Left cardiac atrium (tissue), 4 donors: ENCODE measurements at places on chromosomes 1 and 21. TPM values are rescaled to one million over a fixed set of nuclear protein-coding genes. Genes with fewer than 3 reads are reported as not detected.

GRCh38 chr1:10915594-10915993 lies 96.9 kb upstream of the TARDBP start:
- no peak for DNase-seq

DNA sequence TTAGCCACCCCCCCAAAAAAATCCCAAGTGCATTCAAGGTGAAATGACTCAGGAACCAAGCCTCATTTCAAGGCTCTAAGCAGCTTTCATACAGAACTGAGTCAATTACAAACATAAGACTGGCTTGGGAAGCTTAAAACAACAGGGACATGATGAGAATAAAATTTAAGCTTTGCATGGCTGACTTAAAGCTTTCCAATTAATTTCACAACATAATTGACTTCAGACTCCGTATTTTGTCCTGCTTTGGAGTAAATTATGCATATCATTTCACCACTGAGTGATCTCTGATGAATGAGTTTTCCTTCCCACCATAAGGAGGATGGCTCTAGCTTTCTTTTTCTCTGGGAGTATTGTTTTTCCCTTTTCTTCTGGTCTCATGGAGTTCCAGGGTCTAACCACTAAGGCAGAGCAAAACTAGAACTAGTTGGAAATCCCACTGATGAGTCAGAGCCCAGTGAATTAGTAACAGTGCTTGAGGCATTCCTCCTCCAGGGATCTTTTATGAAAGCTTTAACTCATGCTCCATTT lies 72.8 kb downstream of the XCL2 start:
- DNase-seq = no peak

GRCh38 chr21:43574741-43575472 lies 84.4 kb downstream of the HSF2BP start:
- peak; percentile 39 for DNase-seq

DNA sequence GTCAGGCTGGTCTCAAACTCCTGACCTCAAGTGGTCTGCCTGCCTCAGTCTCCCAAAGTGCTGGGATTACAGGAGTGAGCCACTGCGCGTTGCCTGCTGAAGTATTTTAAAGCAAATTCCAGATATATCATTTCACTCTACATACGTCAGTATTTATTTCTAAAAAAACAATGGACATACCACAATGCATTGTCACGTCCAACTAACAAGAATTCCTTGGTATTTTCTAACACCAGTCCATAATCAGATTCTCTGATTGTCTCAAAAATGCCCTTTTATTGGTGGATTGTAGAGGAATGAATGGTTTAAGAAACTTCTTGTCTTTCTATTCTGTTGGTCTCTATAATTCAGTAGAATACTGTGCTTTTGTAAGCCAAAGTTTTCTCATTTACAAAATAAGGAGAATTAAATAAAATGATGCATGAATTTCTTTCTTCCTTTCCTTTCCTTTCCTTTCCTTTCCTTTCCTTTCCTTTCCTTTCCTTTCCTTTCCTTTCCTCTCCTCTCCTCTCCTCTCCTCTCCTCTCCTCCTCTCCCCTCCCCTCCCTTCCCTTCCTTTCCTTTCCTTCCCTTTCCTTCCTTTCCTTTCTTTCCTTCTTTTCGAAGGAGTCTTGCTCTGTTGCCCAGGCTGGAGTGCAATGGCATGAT lies 55.8 kb downstream of the VPS13D start:
- no peak for DNase-seq

PLD5 gene
- total RNA-seq = 0.05 TPM

AIRE gene
- 0.08 TPM for total RNA-seq

CELA2B gene
- total RNA-seq = not detected

LAX1 gene
- total RNA-seq = 0.26 TPM

- DNase-seq = no peak
Measured at GRCh38 chr1:40078512-40079333, 18.3 kb downstream of the PPT1 start.

DNA sequence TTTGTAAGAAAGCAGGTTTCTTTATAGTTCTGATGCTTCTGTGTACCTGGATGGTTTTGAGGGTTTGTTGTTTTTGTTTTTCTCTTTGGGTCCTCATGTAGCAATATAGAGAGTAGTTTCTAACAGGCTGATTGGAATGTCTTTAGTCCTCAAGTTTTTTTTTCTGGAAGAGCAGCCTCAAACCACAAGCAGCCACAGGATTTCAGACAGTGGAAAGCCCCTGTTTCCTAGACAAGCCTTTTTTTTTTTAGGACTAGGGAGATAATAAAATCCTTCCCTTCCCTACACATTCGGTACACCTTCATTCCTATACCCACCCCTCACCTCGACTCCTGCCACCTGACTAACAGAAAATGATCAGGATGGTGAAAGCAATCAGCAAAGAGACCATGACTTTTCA lies 47.6 kb downstream of the ACP6 start:
- no peak for DNase-seq

DNA sequence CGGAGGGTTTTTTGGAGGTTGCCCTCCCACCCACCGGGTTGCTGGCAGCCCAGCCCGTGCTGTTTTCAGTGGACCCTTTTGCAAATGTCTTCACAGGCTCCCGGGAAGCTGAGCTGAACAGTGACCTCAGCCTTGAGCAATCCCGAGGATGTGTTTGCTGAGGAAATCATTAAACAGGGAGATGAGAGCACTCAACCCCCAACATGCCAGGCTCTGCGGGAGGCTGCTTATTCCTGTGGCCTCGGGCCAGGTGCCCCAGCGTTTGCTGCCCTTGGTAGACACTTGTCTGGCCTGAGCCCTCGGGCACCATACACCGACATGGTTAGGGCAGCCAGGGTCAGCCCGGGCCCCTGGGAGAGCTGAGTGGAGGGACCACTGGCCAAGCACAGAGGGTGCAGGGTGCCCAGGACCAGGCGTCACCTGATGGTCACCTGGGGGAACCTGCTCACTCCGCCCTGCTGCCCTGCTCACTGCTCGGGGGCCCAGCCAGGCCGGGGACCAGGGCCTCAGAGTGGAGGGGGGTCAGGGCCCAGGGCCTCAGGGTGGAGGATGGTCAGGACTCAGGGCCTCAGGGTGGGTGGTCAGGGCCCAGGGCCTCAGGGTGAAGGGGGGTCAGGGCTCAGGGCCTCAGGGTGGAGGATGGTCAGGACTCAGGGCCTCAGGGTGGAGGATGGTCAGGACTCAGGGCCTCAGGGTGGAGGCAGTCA lies 42.5 kb upstream of the POFUT2 start:
- peak; percentile 44 for DNase-seq

GRCh38 chr1:223207293-223208066 lies 64.4 kb upstream of the TLR5 start:
- no peak for DNase-seq

DNA sequence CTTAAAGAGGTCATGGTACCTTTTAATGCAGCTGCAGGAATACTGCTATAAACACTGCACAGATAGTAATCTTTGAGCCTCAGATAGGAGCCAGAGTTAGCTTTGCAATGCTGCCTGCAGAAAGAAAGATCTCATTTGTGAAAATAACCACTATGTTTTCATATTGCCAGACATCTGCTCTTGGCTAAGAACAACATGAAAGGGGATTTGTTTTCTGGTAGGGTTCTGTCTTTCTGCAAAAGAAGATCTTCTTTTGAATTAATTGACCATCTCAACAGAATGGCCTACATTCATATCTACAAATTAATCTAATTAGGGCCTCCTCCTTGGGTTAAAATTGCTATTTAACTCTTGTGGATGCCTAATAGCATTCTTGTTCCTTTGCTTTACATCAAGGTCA lies 177.6 kb upstream of the DPYD start:
- no peak for DNase-seq

NLRP3 gene
- 2.0 TPM for total RNA-seq

GRCh38 chr1:241308011-241308410 lies 49.0 kb downstream of the RGS7 start:
- no peak for DNase-seq

DNA sequence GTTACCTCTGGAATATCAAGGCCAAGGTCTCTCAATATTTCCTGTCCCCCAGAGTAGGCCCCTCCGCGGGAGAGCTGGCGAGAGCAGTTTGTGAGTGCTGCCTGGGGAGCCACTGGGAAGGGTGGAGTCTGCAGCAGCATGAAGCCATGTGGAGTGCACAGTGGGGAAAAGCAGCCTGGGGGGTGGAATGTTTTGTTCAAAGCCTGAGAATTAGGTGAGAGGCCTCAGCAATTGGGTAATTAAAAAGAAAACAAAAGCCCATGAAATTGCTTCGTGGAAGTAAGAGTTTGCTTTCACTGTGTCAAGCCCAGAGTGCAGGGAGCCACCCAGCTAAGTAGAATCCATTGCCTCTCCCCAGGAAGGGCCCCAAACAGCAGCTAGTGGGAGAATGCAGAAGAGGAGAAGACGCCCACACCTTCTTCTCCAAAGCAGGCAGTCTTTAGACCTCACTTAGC lies 30.2 kb upstream of the DISC1 start:
- DNase-seq = no peak

GBP5 gene
- 1.7 TPM for total RNA-seq

- no peak for DNase-seq
Measured at GRCh38 chr1:174720618-174721017, 272.9 kb downstream of the GPR52 start.

DNA sequence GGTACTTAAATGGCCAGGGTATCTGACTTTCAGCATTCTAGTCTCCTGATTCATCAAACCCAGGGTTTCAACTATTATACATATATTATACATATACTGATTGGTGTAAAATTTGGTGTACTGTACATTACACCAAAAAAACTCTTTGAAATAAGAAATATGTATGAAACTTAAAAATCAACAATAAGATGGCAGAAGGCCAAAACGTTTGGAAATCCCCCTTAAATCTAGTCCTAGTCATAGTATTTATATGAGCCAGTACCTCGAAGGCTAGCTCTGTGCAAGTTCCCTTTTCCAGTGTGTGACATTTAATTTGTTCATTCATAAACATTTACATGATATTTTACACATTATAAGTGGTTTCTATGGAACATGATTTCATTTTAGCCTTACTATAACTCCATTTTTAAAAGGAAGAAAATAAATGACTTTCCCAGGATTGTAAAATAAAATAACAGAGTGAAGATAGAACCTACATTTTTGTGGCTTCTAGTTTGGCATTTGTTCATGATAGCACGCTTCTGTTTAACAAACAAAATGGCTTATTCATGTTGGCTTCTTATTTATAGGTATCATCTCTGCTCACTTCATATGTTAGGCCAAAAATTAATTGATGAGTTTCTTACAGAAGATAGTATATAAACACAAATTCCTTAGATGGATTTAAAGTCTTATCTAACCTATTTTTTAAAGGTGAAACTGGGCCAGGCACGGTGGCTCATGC lies 18.8 kb upstream of the ZNF281 start:
- DNase-seq = no peak

DNA sequence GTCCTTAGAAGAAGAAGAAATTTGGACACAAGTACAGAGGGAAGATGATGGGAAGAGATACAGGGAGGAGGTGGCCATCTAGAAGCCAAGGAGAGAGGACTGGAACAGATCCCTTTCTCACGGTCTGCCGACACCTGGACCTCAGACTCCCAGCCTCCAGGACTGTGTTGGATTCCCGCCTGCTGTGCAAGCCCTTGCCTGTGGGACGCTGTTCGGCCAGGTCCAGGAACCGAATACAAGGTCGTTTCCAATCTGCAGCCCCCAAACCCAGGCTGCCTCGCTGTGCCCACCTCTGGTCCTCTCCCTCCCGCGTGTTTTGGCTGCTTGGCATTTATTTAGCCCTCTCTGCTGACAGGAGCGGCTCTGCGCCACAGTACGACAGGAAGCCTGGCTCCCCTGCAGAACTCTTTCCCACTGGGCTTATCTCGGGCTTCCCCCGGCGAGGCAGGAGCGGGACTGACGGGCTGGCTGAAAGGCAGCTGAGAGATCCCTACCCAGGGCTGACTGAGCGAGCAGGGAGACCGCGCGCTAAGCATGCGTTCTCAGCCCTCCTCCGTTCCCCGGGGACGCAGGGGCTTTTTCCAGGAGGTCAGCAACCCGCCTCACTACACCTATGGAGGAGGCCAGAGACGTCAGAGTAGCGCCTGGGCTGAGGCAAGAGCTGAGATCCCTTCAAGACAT lies 238.4 kb downstream of the TNR start:
- peak; percentile 51 for DNase-seq

DNA sequence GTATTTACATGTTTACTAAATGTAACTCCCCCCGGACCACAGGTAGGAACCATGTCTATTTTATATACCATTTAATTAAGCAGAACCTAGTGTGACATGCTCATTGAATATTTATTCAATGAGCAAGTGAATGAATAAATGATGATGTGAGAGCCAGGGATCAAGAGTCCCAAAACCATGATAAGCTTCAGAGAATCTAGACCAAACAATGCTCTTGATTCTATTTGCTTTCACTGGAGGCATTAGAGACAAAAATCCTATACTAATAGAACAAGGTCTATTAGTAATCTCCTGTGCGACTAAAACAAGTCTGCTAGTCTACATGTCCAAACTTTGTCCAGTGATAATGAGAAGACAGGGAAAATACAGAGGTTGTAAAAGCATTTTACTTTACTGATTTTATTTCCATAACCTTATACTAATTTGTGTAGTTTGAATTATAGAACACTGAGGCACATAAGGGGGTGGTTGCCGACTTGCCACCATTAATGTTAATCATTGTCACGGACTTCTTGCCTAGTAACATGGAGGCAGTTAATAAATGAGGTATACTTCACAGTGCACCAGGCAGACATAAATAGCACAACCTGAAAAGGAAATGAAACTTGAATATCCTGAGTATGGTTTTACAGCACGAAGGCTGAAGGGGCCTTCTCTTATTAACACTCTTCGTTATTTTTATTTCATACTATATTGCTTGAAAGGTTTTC lies 69.8 kb downstream of the TBX15 start:
- no peak for DNase-seq

CD34 gene
- total RNA-seq = 115 TPM

- peak; percentile 48 for DNase-seq
Measured at GRCh38 chr1:43858324-43858723, 75.3 kb upstream of the ARTN start.

GRCh38 chr1:53807916-53808315 lies 30.2 kb downstream of the NDC1 start:
- DNase-seq = no peak

DNA sequence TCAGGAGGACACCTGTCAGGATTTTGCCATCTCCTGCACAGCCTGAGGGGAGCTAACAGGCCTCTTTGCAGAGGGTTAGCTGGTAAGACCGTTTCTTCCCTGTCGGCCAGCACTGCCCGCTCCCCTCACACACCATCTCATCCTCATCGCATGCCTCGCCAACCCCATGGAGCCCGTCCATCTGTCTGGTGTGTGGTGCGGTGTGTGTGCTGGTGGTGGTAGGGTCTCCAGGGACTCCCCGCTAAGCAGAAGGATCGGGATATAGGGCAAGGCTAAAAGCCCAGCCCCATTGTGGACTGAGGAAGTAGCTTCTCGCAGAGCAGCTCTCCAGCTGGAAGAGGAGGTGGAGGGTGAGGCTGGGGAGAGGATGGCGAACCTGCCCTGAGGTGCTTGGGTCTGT lies 6.8 kb upstream of the SFN start:
- DNase-seq = no peak

CNN3 gene
- 87.7 TPM for total RNA-seq

- peak; percentile 71 for DNase-seq
Measured at GRCh38 chr1:41500378-41500777, 15.9 kb upstream of the EDN2 start.

GRCh38 chr1:106620521-106620954 lies 435.9 kb upstream of the PRMT6 start:
- DNase-seq = no peak

PRAMEF10 gene
- total RNA-seq = not detected
